ENCODE measurements at places on chromosomes 7 and 10.

DNA sequence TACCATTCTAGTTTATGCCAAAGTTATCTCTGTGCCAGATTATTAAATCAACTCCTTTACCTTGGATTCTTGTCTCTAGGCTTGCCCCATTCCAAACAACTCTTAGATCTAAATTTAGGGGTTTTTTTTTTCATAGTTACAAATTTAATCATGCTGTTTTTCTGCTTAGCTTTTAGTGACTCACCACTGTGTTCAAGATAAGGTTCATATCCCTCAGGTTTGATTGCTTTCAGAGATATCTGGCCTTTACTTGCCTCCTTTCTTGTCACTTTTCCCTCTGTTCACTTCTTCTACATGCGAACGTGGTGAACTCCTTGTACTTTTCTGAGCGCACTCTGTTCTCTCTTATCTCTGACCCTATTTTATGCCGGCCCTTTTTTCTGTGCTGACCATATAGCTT, 78.2 kb downstream of the VPS50 start:
- no peak for DNase-seq

- DNase-seq = no peak
Measured at GRCh38 chr7:125218076-125218475, 288.5 kb upstream of the POT1 start.

GRCh38 chr10:49312246-49312869, 13.4 kb downstream of the C10orf71 start:
- DNase-seq = no peak

- DNase-seq = no peak
Measured at GRCh38 chr7:117950601-117951260, 77.5 kb upstream of the CTTNBP2 start.

DNA sequence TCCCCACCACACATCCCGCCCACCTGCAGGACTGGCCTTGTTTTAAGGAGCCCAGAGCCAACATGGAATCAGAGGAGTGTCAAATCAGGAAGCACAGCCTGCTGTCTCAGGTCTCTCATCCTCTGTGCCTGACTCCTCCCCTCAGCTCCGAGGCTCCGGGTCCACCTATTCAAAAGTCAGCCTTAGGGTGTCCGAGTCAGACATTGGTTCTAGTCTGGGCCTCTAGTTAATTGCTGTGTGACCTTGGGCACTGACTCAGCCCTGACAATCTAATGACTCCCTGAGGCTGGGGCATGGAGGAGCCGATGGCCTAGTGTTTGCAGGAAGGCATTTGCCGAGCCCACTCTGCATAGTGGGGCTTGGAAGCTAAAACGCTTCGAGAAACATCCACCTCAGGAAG, 223.1 kb upstream of the PPP2R2D start:
- DNase-seq = no peak

GRCh38 chr7:86643561-86644281, at the start of gene GRM3:
Gene GRM3, plus strand, starts transcription at chr7:86643909. Its CDS starts 121,237 bp downstream, at chr7:86765146.
- no peak for DNase-seq

DNA sequence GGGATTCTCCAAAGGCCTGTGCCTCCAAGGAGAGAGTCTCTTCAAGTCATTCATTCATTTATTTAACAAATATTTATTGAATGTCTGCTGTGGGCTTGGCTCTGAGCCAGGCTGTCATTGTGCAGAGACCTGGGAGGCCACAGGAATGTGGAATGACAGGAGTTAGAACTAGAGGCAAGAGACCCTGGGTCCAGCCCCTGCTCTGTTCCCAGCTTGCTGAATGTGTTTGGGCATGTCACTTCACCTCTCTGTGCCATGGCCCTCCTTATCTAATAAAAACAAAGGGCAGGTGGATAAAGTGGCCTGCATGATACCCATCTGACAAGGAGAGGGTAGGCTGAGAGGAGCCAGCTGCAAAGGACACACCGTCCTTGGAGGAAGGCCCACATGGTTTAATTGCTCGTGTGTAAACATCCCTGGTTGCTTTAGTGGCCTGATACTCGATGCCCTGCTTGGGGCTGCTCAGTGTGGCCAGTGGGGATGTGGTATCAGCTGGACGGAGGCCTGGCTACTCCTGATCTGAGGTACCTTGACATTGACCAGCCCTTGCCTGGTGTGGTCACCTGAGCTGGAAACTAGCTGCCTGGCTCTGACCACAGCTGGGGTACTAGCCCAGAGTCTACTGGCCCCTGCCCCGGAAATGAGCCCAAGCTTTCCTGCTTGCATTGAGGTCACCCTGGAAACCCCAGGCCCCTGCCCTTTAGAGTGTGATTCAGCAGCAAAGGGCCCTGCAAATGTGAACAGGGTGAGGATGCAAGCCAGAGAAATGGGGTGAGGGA, 116.2 kb downstream of the CDH23 start:
- DNase-seq = no peak

DNA sequence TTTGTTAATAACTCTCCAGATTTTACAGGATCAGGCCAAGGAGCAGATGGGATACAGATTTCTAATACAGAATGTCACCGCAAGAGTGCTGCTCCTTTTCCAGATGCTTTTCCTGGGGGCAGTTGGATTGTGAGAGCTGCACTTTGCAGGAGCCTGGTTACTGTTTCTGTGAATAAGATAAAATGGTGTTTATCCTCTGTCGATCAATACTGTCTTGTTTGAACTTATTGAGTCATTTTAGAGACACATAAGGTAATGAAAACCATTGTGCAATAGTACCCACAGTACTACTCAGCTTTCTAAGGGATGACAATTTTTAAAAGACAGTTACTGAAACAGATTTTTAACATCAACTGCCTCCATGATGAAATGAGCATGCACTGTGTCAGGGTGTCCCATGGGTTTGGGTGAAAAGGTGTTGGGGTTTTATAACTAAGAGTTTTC, 2.9 kb downstream of the A1CF start:
- DNase-seq = no peak

DNA sequence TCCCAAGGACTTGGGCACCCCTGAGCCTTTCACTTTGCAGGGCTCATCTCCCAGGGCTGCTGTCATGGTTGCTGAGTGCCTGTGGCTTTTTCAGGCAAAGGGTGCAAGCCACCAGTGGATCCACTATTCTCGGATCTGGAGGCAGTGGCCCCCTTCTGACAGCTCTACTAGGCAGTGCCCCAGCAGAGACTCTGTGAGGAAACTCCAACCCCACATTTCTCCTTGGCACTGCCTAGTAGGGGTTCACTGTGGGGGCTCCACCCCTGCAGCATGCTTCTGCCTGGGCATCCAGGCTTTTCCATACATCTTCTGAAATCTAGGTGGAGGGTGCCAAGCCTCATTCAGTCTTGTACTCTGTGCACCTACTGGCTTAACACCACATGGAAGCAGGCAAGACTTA, 675.0 kb upstream of the MBL2 start:
- DNase-seq = no peak

DNA sequence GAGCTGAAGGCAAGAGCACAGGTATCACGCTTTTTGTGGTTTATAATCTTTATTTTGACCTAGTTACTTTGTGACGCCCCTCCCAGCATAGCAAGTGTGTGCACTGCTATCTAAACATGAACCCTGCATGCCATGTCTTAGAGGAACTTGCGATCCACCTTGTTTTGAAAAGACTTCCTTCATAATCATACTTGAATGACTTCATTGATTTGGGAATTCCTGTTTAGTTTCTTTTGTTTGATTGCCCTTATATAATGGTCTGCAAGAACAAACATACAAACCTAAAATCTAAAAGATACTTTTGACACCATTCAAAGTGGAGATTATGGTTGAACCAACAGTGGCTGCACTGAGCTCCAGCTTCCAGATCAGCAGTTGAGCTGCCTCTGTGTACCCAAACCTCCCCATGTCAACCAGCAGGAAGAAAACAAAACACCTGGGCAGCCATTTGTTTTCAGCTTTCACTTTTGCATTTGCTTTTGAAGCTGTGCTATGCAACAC, 132.6 kb downstream of the CELF2 start:
- no peak for DNase-seq

DNA sequence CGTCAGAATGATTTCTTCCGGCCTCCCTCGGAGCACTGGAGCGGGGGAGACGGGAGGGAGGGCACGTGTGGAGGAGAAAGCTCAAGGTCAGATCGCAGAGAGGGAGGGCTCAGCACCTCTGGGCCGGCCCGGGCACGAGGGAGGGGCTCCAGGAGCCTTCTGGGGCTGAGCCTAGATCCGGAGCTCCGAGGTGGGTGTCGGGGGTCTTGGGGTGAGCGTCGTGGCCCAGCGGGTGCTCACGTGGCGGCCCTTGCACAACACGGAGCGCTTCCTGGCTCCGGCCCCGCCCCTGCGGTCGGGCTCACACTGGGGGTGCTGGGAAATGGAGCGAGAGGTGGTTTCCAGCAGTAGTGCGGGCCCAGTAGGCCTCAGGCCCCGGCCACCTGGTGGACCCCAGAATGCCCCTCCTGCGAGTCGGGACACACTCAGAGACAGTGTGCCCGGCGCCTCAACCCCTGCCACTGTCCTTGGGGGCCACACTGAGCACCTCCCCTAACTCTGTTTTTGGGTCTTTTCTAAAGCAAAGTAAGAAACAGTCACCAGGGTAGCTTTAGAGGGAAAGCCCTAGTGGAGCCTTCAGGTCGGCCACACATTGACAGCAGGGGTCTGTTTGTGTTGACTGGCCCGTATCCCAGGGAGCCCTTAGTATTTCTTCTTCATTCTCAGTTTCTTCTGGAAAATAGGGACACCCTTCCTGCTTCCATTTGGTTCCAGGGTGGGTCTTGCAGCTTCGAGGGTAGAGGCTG, 798 bp downstream of the PPIF start:
- peak; percentile 83 for DNase-seq

GRCh38 chr7:141220263-141220880, 146.5 kb downstream of the TMEM178B start:
- DNase-seq = no peak

DNA sequence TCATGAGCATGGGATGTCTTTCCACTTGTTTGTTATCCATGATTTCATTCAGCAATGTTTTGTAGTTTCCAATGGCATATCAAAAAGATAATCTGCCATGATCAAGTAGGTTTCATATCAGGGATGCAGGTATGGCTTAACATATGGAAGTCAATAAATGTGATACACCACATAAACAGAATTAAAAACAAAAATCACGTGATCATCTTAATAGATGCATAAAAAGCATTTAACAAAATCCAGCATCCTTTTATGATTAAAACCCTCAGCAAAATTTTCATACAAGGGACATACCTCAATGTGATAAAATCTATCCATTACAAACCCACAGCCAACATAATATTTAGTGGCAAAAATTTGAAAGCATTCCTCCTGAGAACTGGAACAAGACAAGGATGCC, 90.3 kb downstream of the ZNF37A start:
- DNase-seq = no peak

- no peak for DNase-seq
Measured at GRCh38 chr10:7546385-7546967, 120.3 kb downstream of the ITIH5 start.

GRCh38 chr7:16657656-16658279, 11.8 kb downstream of the BZW2 start:
- DNase-seq = no peak

DNA sequence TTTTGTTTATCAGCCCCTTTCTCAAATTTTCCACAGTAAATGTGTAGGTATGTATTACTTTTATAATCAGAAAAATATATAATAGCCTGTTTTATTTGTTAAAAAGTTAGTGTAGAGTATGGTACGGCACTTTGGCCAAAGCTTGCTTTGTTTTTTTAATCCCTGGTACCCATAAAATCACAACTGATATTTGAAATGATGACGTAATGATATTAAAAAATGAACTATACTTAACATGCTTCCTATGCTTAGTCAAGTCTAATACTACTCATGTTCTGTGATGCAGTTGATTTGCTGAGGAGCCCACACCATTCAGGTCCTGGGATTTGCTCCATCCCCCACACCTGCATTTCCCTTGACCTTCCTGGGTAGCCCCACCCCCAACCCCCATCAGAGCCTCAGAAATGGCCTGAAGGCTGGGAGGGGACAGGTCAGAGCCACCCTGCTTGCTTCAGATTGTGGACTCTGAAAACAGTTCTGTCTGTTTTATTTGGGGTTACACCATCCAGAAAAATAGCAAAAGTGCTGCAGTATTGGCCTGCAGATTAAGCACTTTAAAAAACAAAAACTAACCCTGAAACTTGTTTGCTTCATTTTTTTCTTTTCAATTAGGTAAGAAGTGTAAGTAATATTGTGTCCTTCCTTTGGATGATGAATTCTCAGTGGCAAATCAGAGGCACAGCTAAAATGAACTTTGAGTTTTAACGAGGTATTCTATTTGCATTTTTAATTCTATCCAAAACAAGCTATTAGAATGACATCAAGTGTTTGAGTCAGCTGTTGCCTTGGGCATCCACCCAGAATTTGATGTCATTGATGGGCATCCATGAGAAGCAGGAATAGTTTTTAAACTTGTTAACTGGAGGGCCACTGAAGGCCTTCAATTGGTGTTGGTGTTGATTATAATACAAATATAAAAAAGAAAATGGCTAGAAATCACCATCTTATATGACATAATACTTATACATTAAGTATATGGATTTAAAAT, 23.3 kb downstream of the PLCE1 start:
- no peak for DNase-seq

GRCh38 chr7:129168231-129169021, 20.0 kb upstream of the SMO start:
- no peak for DNase-seq

DNA sequence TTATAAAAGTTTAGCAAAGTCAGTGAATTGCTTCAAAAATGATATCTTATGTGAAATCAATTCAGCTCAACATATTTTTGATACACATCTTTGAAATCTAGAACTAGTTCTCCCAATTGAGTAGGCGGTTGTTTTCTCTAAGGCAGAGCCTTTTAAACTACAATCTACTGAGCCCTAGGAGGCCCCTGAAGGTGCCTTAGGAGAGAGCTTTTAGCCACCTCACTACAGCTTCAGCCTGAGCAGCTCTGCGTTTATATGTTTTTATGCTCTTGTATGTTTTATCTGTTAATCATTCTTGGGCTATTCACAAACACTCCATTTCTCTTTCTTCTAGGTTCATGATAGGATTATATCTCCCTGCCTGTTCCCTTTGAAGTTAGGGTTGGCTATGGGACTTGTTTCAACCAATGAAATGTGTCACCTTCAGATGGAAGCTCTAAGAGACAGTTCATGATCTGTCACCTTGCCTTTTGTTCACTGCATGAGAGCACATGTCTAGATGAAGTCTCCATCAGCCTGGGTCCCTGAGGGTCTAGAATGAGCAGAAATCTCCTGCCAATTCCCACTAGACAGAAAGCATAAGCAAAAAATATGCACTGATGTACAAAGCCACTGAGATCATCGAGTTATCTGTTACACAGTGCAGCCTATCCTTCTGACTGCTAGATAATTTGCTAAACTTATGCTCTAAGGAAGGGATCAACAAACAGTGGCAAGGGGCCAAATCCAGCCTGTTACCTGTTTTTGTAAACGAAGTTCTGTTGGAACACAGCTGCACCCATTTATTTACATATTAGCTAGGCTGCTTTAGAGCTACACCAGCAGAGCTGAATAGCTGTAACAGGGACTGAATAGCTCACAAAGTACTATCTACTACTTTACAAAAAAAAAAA, 128.5 kb upstream of the CDK1 start:
- no peak for DNase-seq

DNA sequence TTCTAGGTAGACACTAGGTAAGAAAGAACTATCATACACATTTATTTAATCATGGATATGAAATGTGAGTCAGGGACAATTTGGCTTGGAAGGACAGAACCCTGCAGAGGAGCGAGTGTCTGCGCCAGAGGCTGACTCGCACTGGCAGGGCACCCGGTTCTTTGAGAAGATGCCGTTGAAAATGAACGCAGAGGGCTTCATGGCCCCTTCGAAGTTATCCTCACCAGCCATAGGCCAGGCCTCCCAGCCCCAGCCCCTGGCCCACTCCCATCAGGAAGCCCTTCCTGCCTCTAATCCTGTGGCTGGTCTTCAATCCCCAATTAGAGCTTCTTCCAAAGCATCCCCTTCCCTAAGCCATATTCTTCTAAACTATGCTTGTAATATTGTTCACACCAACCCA, 239.8 kb downstream of the TCERG1L start:
- DNase-seq = no peak

Measured in GM12892 (cell line).